CD4-positive, alpha-beta T cell (primary cell): ENCODE measurements at places on chromosomes 5 and 9.

DNA sequence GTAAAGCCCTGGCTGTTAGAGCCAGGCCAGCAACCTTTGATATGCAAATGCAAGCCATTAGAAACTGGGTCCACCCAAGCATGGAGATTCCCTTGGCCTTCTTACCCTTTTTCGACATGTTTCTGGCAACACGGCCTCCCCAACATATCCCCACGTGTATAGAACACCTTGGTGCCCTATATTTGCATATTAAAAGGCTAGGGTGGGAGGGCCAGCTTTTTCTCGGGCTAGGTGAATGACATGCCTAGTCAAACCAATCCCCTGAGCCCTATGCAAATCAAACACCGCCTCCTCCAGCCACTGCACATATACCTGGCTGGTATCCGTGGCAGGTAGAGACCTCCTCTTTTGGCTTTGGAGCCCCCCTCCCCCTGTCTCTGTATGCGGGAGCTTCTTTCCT is 55.6 kb upstream of the ZFR start:
- no peak for DNase-seq

DNA sequence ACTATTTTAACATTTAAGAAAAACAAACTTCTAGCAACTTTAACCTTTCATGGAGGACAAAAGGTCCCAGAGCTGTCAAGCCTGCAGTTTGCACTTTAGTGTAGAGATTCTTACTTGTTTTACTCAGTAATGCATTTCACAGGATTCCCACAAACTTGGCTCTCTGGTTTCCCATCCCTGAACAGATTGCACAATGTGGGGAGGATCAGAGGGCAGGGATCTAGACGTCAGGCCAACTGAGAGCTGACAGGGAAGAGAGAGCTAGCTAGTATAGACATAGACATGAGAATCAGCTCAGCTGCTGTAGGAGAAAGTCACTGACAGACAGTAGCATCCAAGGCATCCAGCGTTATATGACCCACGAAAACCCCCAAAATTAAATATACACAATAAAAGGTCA is 20.9 kb upstream of the BNIP1 start:
- DNase-seq = no peak

GRCh38 chr9:115591584-115591984 is 473.6 kb upstream of the TNC start:
- DNase-seq = no peak

GRCh38 chr5:139295346-139296057 is 2.0 kb downstream of the MATR3 start:
- DNase-seq = no peak

GRCh38 chr5:138539791-138540190 is 3.2 kb downstream of the ETF1 start:
- no peak for DNase-seq

DNA sequence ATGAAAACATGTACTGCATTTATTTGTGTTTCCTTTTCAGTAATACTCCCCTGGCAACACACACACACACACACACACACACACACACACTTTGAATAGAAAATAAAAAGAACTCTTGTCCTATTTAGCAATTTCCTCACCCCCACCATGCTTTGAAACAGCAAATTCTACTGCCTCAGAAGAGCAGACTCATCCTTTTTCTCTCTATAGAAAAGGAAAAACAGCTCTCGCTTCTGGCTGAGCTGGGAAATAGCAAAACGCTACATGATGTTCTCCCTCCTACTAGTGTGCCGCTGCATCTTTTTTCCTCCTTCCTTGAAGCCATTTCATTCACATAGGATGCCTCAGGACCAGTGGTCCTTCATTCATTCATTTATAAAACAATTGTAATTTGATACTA is 453.6 kb downstream of the CSNK1G3 start:
- DNase-seq = no peak

- no peak for DNase-seq
Observed at GRCh38 chr9:112041536-112042243, 133.4 kb downstream of the SUSD1 start.

- no peak for DNase-seq
Observed at GRCh38 chr9:98234245-98234825, 21.1 kb downstream of the TBC1D2 start.

DNA sequence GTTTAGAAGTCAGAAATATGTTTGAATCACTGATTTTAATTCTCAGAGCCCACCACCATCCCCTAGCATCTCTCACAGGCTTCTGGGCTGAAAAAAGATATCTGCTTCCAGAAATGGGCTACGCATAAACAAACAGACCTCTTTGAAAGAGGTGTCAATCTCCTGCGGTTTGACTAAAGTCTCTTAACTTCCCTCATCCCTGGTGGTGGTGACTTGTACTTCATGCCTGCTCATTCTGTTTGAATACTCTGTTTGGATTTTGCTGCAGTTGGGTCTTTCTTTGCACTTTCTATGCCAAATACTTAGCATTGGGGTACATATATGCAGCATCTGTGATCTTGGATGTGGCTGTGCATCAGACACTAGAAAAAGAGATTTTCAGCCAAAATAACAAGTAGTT is 157.2 kb upstream of the ATP10B start:
- no peak for DNase-seq

DNA sequence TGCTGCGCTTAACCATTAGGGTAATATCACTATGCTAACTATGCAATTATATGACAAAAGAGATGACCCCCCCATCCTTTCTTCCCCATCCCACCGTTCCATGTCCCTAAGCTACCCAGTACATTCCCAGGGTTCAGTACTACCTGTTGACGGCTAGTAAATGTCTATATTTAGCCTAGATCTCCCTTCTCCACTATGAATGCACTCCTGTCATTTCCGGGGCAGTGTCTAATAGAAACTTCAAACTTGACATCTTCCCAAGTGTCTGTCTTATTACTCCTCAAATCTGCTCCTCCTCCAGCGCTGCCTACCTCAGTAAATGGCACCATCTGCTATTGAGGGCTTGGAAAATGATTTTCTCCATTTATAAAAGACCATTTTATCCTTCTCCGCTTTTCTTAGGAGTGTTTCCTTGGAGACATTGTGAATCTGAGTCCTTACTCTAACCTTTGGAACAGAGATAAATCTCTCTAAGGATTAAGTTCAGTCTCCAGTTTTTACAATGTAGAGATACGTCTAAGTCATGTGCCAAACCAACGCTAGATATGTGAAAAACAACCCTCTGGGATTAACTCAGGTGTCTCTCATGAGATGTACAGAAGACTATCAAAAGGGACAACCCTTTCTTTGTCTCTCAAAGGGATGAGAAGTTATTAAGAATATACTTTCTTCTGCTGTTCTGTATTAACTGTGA is 114.9 kb downstream of the BNC2 start:
- DNase-seq = no peak

DNA sequence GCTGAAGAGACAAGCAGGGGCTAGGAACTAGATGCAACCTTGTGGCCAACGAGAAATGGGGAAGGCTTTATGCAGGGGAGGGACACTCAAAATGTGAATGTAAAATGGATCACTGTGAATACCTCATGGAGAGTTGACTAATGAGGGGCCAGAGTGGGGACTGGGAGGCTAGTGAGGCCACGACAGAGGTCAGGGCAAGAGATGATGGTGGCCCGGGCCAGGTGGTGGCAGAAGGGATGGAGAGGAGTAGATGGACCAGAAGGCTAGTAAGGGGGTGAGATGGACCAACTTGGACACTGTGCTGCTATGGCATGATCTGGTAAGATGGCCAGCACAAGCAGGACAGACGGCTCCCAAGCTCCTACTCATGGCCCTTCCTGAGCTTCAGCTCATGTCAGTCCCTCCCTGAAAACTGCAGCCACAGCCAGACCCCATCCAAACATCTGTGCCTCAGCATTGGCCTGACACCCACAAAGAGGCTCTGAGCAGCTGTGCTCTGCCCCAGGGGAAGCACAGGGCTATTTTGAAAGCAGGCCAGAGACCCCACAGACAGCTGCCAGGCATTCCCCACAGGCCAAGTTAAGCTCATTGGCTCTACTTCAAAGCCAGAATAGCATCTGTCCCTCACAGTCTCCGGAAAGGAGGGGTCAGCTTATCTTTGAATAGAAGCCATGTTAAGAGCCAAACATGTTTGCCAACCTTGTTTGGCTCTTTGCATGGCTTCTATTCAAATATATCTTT is 22.1 kb downstream of the P4HA2 start:
- DNase-seq = no peak

- no peak for DNase-seq
Observed at GRCh38 chr5:84724683-84725082, 340.0 kb upstream of the EDIL3 start.

GRCh38 chr9:122367774-122368460 is 2.9 kb upstream of the PTGS1 start:
- no peak for DNase-seq

- no peak for DNase-seq
Observed at GRCh38 chr5:61030163-61030482, 85.1 kb downstream of the NDUFAF2 start.

DNA sequence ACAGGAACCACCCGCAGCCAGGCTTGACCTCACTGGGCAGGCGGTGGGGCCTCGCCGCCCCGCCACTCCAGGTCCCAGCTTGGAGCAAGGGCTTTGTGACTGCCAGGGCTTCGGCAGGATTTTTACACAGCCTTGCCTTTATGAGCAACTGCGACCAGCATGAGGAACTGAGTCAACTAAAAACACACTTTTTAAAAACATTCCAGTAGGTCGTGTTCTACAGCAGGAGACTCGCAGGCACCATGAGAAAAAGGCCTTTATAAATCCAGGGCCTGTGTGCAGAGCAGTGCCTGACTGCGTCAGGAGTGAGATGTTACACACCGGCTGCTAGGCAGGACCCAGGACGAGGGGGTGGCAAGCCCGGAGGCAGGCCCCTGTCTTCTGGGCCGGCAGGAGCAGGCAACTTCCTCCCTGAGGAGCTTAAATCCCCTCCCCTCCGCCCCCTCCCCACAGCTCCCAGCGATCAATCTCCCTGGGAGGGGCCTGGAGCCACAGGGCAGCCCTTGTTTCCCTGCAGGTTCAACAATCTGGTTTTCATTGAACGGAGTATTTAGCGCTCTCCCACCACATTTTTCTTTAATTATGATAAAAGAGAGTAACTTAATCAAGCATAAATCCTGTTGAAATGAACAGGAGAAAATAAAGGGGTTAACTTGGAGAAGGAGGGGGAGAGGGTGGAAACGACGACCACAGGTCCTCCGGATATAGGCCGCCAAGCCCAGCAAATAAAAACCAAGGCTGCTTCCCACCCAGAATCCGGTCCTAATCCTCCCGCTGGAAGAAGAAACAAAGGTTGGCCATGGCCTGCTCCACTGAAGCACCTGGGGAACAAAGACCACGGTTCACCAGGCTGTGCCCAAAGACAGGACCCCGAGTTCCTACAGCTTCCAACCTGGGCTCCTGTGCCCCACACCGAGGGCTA is 92.5 kb downstream of the ROR2 start:
- no peak for DNase-seq

DNA sequence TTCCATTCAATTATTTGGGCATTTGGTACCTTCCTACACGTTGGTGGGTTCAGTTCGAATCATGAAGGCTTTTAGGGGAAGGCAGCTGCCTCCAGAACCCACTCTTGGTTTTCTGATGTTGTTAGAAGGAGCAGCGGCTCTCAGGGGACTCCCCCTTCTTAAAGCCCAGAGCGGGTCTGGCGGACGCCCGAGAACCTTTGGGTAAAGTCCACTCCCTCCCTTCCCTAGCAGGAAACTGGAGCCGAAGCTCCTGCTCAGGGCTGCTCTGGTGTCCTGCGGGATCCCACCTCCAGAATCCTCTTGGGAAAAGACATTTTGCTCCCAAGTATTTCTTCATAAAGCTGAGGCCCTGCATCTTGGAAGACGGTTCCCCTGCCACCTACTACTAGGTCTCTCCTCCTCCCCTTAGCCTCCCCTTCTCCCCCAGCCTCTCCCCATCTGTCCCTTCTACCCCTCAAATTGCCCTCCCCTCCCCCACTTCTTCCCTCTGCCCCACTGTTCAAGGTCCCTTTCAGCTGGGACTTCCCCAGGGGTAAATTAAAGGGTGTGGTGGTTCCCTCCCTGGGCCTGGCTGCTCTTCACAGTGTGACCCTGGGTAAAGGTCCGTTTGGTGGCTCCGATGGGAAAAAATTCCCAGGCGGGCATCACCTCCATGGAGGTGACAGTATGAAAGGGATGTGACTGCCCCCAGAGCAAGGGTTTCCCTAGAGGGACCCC is 9.3 kb downstream of the IRX4 start:
- DNase-seq = no peak

DNA sequence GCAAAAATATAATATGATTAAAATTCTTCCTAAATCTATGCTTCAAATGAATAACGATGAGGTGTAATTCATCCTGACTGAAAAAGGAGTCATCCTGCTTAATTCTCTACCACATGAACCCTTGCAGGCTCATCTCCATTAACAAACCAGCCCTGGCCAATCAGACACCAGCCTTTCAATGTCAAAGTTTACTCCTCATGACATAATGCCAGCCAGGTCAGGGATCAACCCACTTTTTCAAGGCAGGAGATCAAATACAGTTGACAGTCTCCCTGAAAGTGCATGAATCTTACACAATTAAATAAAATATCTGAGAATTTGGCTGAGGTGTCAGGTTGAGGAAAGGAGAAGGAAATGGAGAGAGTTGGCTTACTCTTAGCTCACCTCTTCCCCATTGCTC is 7.0 kb downstream of the GRIN3A start:
- no peak for DNase-seq

- no peak for DNase-seq
Observed at GRCh38 chr9:116767219-116767618, 80.1 kb downstream of the TRIM32 start.

- DNase-seq = no peak
Observed at GRCh38 chr5:102654559-102655349, 100.4 kb upstream of the PAM start.

GRCh38 chr5:136594416-136594815 is 229.1 kb upstream of the TRPC7 start:
- DNase-seq = no peak

GRCh38 chr9:73152543-73152844 is 829 bp downstream of the ANXA1 start:
- no peak for DNase-seq

DNA sequence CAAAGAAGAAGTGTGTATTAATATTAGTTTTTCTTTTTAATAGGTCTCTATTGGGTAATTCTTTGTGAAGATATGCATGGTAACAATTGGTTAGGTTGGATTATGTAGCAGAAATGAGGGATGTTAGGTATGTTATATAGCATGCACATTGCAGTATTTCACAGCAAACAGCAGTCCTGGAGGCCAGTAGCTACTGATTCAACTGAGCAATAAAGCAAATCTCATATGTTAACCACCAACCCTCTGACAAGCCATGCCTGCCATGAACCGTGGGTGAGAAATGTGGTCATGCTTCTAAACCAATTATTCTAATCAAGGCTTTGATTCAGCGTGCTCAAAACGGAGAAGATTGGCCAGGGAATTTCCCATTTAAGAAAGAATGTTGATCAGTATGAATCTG is 313.0 kb upstream of the CDH6 start:
- DNase-seq = no peak

- no peak for DNase-seq
Observed at GRCh38 chr5:67246108-67246507, 49.5 kb upstream of the CD180 start.

GRCh38 chr5:90747175-90747574 is 188.6 kb downstream of the ADGRV1 start:
- DNase-seq = no peak

GRCh38 chr9:126819482-126819881 is 14.6 kb downstream of the ZBTB43 start:
- DNase-seq = no peak
